Ammon's horn (tissue), 1 donor: ENCODE measurements at places on chromosomes 7 and 10.
A peak's percentile ranks its signal among the peaks of the same experiment; 100 is the strongest.

DNA sequence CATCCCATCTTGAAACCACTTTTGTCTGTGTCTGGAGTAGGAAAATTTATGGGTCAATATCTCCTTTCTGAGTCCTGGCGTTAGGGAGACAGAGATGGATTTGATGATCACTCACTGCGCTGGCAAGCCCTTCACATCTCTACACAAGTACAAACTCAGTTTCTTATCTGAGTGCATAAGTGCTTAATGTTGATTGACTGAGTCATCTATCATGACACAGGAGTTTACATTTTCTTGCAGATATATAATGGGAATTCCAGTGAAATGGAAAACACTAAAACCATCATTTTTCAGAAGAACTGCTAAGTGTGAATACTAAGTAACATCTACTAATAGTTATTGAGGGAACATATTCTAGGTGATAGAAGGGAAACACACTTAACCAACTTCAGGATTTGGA is 763.9 kb upstream of the COBL start:
- no peak for DNase-seq

DNA sequence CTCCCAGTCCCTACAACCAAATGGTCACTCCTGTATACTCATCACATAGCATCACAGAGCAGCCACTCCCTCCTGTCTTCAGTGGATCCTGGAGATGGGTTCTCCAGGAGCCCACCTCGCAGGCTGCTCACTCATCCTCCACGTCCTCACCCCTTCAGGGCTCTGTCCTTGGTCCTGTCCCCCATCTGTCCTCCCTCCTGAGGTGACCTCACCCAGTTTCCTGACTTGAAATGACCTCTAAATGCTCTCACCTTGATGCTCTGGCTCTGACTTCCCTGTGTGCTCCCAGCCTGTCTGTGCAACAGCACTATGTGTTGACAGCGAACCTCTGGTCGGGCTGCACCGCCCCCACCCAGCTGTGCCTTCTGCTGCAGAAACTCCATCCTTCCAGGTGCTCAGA is 2.1 kb upstream of the PPP2R2D start:
- no peak for DNase-seq

- no peak for DNase-seq
Observed at GRCh38 chr7:125568799-125569198, 639.2 kb upstream of the POT1 start.

DNA sequence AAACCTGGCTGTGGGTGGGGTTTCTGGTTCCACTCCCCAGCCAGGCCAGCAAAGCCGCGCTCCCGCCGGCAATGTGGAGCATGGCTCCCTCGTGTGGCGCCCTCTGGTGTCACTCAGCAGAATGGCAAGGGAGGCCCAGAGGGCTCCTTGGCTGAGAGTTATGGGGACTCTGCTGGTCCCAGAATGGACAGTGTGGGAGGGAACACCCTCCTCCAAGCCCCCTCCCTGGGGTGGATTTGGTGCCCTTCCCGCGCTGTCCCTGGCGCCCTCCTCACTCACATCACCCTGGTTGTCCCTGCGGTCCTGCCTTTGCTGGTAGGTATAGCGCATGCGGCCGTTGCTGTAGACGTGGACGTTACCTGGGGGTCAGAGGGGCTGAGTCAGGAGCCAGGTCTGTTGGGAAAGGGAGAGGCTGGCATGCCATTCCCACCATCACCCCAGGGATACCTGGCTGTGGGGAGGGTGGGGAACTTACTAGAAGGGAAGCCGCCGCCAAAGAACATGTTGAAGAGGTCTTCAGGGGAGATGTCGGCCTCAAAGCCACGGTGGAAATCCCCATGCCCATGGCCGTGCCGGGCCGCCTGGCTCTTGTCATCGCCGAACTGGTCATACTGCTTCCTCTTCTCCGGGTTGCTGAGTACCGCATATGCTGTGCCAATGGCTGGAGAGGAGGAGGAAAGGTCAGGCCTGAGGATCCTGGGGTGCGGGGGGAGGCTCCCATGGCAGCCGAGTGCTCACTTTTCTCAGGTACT is 14.0 kb downstream of the DNAJB12 start:
- DNase-seq: peak; percentile 68

DNA sequence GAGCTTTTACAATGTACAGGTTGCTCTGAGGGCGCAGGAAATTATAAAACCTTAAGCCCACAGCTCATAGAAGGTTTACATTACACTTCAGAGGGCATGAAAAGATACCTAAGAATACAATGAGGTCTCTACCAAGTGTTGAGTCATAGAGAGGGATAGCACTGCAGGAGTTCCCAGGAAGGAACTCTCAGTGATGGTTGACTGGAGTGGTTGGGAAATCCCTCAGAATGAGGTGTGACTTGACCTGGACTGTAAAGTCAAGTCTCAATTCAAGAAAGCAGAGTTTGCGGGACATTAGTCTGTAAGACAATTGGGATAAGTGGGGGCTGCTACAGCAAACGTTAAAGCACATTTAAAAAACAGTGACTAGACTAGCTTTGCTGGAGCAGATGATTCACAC is 21.9 kb downstream of the TNKS2 start:
- DNase-seq: no peak
